Calu3 (cell line): ENCODE measurements at places on chromosomes 2 and 18.
A peak's percentile ranks its signal among the peaks of the same experiment; 100 is the strongest.

DNA sequence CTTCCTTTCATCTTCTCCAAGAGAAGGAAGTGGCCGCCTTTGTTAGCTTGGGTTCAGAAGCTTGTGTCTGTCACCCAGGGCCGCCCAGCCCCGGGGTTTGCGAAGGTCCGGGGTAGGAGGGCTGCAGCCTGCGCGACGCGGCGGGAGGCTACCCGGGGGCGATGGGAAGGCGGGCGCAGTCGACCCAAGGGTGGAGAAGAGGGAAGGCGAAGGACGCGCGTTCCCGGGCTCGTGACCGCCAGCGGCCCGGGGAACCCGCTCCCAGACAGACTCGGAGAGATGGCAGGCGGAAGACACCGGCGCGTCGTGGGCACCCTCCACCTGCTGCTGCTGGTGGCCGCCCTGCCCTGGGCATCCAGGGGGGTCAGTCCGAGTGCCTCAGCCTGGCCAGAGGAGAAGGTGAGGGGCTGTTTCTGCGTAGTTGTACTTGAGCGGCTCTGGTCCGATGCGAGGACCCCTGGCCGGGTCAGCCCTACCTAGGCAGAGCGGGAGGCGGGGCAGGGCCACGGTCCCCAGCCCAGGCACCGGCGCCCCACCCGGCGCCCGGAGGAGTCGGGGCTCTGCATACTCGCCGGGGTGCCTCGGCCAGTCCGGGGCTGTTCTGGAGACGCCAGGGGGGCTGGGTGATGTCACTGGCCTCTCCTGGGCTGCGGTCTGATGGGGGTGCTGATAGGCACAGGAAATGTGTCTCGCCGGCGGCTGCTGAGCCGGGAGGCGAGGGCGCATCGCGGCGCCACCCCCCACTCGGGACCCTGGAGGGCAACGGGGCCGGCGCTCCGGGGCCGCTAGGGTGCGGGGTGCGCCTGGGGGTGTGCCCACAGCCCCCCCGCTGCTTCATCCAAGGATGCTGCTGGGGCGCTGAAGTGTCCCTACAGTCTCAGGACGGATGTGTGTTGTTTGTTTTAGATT is at the start of gene QPCT:
Gene QPCT (plus strand): TSS at position 178 of the 909 bp plus-strand sequence. CDS start 102 bp downstream, at position 280.
- peak; percentile 47 for DNase-seq

DNA sequence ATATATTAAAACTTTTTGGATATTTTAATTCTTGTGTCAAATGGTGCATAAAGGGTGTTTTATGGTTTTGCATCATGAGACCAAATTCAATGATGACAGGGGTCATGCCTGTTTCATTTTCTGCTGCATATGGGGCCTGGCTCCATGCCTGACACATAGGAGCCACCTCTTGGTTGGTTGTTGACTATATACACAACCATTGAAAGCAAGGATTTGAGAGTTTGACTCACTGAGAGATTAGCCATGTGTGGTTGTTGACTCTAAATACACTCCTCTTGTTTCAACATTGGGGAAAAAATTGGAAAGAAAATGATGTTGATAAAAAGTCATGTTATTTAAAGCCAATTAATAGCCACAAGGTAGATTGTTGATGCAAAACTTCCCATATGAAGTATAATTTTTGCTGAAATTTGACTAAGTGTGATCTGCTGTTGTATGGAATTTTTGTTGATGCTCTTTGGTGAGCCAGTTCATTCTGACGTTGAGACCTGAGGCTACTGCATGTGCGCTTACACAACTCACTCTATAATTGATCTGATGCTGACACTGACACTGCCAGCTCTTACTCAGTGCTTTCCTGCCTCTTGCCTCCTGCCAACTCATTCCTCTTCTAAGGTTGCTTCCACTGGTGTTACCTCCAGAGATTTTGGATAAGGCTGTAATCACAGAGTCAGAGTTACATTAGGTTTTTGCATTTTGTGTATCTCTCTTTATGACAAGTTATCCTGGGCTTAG is 446.2 kb upstream of the SLC14A2 start:
- DNase-seq, result no peak

DNA sequence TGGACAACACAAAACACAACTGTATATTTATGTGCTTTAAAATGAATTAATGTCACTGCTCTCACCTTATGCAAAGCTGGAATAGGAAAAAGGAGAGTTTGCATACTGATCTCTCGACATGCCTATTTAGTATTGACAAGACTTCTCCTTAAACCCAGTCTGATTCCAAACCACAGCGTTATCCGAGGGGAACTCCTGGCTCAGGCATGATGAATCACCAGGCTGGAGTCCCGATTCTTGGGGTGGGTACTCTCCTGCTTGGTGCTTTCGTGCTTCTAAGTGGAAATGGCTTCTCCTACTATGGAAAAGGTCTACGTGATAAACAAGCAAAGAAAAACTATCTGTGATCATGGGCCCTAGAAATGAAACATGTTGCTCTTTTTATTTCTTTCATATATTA is 88.9 kb upstream of the SLC35G4 start:
- no peak for DNase-seq

- DNase-seq, result no peak
These were observed 19.0 kb downstream of the VIL1 start for GRCh38 chr2:218437969-218438368.

- no peak for DNase-seq
These were observed 36.8 kb upstream of the UNC80 start for GRCh38 chr2:209734805-209735204.

- no peak for DNase-seq
These were observed 4.2 kb upstream of the MEIS1 start for GRCh38 chr2:66430505-66431273.
